Activated B cell treated with CpG ODN at 0.5 μM for 24 hours (primary cell): ENCODE measurements at places on chromosomes 4 and X. TPM values are rescaled to one million over a fixed set of nuclear protein-coding genes. Genes with fewer than 3 reads are reported as not detected.

- no peak for DNase-seq
- peak overlapping the region; percentile 76 for H3K27ac ChIP-seq
- no peaks in the 10 kb centered on the region for H3K36me3 ChIP-seq
- peaks cover 24% of the 10 kb centered on the region for H3K27me3 ChIP-seq
- H3K4me3 ChIP-seq, result peak overlapping the region; percentile 49
- peaks cover 37% of the 10 kb centered on the region for H3K4me1 ChIP-seq
These were observed 80.1 kb upstream of the MAML3 start for GRCh38 chr4:140233791-140234696.

- H3K4me1 ChIP-seq, result no peaks in the 10 kb centered on the region
- no peaks in the 10 kb centered on the region for H3K27me3 ChIP-seq
- no peak overlapping the region for H3K27ac ChIP-seq
- H3K36me3 ChIP-seq, result no peaks in the 10 kb centered on the region
- no peak overlapping the region for H3K4me3 ChIP-seq
- no peak for DNase-seq
These were observed 66.8 kb downstream of the RTL9 start for GRCh38 chrX:110425222-110426154.

DNA sequence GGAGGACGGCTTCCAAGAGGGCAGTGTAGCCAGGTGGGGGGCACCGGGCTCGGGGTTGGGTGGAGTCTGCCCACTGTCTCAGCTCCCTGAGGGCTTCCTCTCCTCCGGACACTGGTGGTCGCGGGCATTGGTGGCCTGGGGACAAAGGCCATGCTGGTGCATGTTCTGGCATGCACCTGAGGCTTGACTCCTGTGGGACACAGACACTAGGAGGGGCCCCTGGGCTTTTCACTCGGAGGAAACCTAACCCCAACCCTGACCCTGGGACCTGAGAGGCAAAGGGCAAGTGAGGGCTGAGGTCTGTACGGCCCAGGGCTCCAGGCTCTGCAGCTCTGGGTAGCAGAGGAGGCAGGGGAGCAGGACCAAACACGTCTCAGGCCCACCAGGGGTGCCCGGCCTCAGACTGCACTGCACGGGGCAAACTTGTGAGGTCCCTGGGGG, 22.3 kb upstream of the FGFR3 start:
- H3K36me3 ChIP-seq, result no peaks in the 10 kb centered on the region
- H3K27me3 ChIP-seq, result peaks cover 2% of the 10 kb centered on the region
- no peak overlapping the region for H3K4me3 ChIP-seq
- no peak for DNase-seq
- H3K27ac ChIP-seq, result no peak overlapping the region
- H3K4me1 ChIP-seq, result peaks cover 12% of the 10 kb centered on the region

- H3K36me3 ChIP-seq, result no peaks in the 10 kb centered on the region
- H3K4me1 ChIP-seq, result no peaks in the 10 kb centered on the region
- H3K27ac ChIP-seq, result no peak overlapping the region
These were observed 437.6 kb downstream of the IL1RAPL1 start for GRCh38 chrX:29024871-29025270.

- H3K27me3 ChIP-seq, result no peaks in the 10 kb centered on the region
- H3K4me3 ChIP-seq, result no peak overlapping the region
- peaks cover 7% of the 10 kb centered on the region for H3K36me3 ChIP-seq
- no peak overlapping the region for H3K27ac ChIP-seq
- no peaks in the 10 kb centered on the region for H3K4me1 ChIP-seq
These were observed 94.6 kb downstream of the REELD1 start for GRCh38 chr4:146308951-146309350.

DNA sequence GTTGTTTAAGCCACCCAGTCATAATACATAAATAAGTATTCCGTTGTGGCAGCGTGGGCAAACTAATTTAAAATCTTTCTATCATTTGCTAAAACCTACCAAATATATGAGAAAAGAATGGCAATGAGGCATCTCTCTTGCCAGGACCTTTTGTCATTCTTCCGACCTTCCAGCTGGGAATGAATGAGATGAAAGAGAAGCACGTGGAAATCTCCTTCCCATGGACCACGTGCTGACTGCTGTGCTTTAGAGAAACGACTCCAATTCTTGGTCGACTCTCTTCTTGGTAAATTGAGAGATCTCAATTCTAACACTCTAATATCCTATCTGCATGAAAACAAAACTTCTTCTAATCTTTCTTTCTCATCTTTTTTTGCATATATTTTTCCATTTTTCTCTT, 116.5 kb downstream of the COL25A1 start:
- no peaks in the 10 kb centered on the region for H3K4me1 ChIP-seq
- no peaks in the 10 kb centered on the region for H3K27me3 ChIP-seq
- H3K27ac ChIP-seq, result no peak overlapping the region
- DNase-seq, result no peak

DNA sequence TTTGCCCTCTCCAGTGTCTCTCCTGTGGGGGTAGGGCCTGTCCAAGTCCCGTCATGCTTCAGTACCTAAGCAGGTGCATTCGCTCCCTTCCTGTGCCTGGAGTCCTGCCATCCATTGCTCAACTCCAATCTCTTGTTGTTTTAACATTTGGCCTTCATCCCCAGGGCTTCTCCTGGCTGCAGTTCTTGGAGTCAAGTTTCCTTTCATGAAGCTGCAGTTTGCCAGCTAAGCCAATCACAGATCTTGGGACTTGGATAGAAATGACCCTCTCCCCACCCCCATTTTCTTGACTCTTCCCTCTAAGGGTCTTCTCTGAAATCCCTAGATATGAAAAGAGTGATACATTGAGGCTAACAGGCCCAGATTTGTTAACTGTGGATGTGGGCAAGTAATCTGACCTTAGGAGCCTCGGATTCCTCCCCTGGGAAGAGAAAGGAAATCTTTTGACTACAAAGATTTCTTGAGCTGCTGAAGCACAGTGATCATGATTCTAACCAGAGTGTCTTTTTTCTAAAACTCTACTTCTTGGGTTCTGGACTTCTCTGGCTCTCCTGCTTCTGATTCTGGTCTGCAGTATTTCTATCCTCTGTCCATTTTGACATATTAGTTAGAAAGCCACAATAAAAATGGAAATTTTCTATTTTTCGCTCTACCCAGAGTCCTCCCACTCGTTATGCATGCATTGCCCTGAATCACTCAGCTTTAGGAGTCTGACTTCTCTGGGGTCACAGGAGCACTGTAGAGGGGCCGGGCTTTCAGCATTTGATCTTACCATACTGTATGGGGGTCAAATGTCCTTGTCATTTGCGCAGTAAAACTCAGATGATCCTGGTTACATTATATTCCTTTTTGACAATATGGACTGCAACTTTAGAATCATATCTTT, 61.0 kb downstream of the CHRNA9 start:
- H3K36me3 ChIP-seq, result no peaks in the 10 kb centered on the region
- no peaks in the 10 kb centered on the region for H3K27me3 ChIP-seq
- DNase-seq, result no peak
- no peak overlapping the region for H3K27ac ChIP-seq
- no peaks in the 10 kb centered on the region for H3K4me1 ChIP-seq
- H3K4me3 ChIP-seq, result no peak overlapping the region

DNA sequence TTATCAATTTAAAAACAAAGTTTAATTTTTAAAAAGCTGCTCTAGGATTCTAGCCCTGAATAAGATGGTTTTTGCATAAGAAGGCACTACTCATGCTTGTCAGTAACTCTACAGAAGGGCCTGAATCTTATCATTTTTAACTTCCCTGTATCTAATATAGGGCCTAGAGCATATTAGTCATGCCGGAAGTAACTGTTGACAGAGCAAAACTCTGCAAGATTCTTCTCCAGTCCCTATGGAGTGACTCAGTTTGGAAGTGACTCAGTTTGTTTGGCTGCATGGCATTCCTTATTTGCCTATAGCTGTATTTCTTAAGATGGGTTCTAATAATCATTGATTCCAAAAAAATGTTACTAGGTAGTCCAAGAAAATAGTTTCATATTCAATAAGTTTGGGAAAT, 431.8 kb upstream of the HTR2C start:
- H3K36me3 ChIP-seq, result no peaks in the 10 kb centered on the region
- no peaks in the 10 kb centered on the region for H3K4me1 ChIP-seq
- DNase-seq, result no peak
- H3K27me3 ChIP-seq, result no peaks in the 10 kb centered on the region

GRCh38 chr4:78145622-78146021, 88.5 kb downstream of the FRAS1 start:
- peaks cover 14% of the 10 kb centered on the region for H3K27me3 ChIP-seq
- H3K27ac ChIP-seq, result no peak overlapping the region
- DNase-seq, result no peak

DNA sequence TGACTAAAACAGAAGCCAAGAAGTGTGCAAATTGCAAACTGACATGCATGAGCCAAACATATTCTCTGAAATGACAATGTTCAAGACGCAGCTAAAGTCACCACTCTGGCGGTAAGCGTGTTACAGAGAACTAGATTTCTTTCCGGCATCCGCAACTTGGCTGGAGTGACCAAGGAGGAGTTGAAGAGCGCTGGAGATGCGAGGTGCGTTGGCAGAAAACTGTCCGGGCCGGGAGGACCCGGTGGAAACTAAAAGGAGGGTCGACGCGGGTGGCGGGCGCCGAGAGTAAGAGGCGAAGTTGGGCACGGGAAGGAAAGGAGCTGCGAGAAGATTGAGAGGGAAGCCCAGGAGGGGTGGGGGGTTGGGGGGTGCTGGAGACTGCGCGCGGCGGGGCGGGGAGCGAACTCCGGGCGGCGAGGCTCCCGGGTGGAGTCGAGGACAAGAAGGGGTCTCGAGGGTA, 807 bp downstream of the SEL1L3 start:
- no peaks in the 10 kb centered on the region for H3K27me3 ChIP-seq
- no peak for DNase-seq
- peak overlapping the region; percentile 98 for H3K4me3 ChIP-seq
- H3K4me1 ChIP-seq, result peaks cover 84% of the 10 kb centered on the region
- H3K36me3 ChIP-seq, result peaks cover 21% of the 10 kb centered on the region

DNA sequence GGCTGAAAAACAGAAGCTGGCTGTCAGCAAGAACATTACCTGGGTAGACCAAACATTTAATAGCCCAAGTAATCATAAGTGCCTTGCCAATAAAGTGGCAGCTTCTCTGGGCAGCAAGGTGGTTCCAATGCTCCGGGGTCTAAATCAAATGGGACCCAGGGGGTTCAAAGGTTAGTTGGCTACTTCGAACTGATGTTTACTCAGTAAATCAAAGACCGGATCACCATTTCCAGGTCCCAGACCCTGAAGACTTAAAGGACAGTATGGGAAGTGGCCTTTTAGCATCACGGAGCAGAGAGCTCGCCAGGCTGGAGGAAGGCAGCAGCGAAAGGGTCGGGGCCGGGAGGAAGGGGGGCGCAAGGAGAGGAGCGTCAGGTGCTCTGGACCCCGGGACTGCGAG, 1.0 kb downstream of the SH3KBP1 start:
- H3K27me3 ChIP-seq, result no peaks in the 10 kb centered on the region
- H3K4me3 ChIP-seq, result peak overlapping the region; percentile 83
- DNase-seq, result no peak
- H3K36me3 ChIP-seq, result peaks cover 8% of the 10 kb centered on the region

- no peaks in the 10 kb centered on the region for H3K36me3 ChIP-seq
- DNase-seq, result no peak
- H3K27ac ChIP-seq, result no peak overlapping the region
- no peaks in the 10 kb centered on the region for H3K4me1 ChIP-seq
These were observed 58.7 kb downstream of the IGFBP7 start for GRCh38 chr4:57051524-57051923.

DNA sequence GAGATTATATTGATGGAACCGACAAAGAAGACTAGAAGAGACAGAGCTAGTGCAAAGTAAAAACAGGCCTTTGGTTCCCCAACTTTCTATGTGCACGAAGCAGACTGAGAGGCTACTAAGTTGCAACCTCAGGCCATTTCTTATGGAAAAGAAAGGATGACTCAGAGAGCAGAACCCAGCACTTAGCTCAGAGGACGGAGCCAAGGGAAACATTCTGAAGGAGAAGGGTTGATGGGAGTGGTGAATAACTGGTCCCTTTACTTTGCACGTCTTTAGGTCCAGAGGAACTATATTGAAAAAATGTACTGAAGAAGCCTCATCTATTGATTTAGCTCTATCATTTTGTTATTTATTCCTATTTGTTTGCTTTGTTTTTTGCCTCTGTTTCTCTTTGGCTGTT, 182.1 kb downstream of the CPE start:
- H3K27me3 ChIP-seq, result no peaks in the 10 kb centered on the region
- H3K4me1 ChIP-seq, result no peaks in the 10 kb centered on the region
- H3K4me3 ChIP-seq, result no peak overlapping the region
- DNase-seq, result no peak
- H3K36me3 ChIP-seq, result no peaks in the 10 kb centered on the region

DNA sequence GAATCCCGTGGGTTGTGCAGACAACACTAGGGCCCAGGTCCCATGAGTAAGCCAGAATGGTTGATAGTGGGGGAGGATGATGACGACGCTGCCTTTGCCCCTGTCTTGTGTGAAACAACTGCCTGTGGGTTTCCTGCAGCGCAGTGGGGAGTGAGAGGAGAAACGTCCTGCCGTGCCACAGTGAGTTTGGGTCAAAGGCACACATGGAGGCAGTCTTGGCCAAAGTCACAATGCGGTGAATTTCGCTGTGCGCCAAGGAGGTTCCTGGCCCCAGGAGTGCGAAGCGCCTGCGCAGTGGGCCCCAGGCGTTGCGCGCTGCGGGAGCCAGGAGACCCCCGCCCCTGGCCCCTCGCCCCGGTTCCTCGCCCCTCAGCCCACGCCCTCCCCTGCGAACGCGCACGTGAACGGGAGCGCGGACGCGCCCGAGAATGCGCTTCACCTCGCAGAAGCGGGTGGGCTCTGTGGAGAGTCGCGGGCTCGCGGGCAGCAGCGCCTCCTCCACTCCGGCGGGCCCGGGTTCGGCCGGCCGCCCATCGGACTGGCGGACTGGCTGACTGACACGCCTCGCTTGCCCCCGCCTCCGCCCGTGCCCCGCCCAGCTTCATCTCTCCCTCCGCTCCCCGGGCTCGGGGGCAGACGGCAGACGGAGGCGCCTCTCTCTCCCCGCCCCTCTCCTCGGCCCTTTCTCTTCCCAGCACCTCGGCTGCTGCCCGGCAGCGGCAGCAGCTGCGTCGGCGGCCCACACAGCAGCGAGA, at the start of gene NUDT10:
Gene NUDT10 (plus strand): TSS at position 635 of the 755 bp plus-strand sequence. CDS start 144 bp downstream, outside the sequence.
- DNase-seq, result peak; percentile 25
- peaks cover 2% of the 10 kb centered on the region for H3K36me3 ChIP-seq
- H3K4me1 ChIP-seq, result peaks cover 9% of the 10 kb centered on the region
- peaks cover 1% of the 10 kb centered on the region for H3K27me3 ChIP-seq
- H3K27ac ChIP-seq, result no peak within 1 kb of the TSS

Gene CHM
- 15.3 and 22.9 TPM in 2 replicates for total RNA-seq

Gene NKX3-2
- not detected in 2 replicates for total RNA-seq

Gene DUSP9
- total RNA-seq, result 0.10 TPM in 1 of 2 replicates, not detected in the other

Gene TKTL2
- total RNA-seq, result 0.11 and 0.17 TPM in 2 replicates
